ENCODE measurements at places on chromosomes 3 and 15.
A peak's percentile ranks its signal among the peaks of the same experiment; 100 is the strongest.

DNA sequence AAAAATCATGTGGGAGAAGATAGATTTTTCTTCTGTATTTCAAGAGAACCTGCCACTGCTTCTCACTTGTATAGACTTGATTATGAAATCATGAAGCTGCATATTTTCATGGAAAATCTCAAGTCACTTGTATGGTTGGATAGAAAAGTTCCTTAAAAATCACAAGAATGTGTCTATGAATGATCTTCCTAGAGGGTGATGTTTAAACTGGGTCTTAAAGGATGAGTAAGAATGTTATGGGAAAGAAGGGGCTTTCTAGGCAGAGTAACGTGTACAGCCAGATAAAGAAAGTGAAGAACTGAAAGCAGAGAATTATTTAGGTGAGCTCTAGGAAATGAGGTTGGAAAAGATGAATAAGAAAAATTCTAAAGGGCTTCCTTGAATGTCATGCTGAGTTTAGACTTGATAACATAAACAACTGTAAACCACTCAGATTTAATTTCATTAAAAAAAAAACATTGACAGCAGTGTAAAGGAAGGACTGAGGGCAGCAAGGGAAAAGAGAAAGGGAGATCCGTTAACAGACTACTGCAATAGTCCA is 5.0 kb downstream of the CD47 start:
- DNase-seq: no peak

GRCh38 chr3:62708638-62709373 is 166.4 kb downstream of the CADPS start:
- DNase-seq: no peak

GRCh38 chr3:144763878-144764454 is 792.3 kb downstream of the DIPK2A start:
- DNase-seq: no peak

GRCh38 chr3:142993958-142994442 is 7.4 kb upstream of the U2SURP start:
- peak; percentile 54 for DNase-seq

- no peak for DNase-seq
Observed at GRCh38 chr3:115638241-115638640, 14.9 kb downstream of the GAP43 start.

DNA sequence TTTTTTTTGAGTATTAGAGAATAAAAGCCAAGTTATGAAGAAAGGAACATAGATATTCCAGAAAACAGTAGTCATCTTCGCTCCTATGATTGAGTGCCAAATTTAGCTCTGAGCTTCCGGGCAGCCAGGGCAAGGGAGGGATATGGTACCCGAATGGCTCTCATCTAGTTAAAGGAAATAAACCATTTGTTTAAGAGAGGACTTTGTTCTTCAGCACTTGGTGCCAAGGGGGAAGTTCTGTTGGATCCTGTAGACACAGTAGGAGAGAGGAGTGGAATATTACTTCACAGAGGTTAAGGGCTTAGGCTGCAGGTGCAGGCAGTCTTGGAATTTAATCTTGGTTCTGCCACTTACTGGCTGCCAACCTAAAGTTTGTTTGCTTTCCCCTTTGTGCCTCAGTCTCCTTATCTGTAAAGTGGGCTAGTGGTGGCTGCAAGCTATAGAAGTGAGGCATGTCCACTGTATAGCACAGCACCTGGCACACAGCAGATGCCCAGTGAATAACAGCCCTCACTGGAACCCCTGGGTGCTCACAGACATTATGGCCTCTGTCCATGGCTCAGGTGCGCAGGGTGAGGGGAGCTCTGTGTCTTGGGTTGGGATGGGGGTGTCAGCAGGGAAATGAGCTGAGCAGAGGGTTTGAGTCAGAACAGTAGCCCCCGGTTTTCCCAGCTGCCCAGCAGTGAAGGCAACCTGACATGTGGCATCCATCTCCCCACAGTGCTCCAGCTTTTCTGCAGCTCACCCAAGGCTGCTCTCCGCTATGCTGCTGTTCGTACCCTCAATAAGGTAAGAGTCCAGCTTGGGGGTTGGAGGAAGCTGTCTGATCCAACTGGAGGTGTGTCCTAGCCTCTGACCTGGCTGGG is 10.4 kb downstream of the COPG1 start:
- no peak for DNase-seq

DNA sequence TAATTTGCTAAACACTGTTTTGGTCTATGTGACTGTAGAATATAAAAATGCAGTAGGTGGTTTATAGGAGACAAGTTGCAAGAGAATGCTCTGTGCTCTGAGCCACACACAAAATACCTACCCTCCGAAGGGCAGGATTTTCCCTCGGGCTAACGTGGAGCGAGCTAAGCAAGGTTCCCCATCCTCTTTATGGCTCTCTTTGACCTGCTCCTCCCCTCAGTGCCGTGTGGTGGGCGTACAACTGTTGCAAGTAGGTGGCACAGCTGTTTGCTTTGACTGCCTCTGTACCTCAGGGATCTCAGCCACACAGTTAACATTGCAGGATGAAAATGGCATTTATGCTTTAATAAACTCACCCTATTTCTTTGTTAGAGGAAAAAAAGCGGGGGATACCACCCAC is 339.1 kb downstream of the SATB1 start:
- DNase-seq: no peak

GRCh38 chr3:58299075-58299474 is 7.0 kb upstream of the RPP14 start:
- no peak for DNase-seq

DNA sequence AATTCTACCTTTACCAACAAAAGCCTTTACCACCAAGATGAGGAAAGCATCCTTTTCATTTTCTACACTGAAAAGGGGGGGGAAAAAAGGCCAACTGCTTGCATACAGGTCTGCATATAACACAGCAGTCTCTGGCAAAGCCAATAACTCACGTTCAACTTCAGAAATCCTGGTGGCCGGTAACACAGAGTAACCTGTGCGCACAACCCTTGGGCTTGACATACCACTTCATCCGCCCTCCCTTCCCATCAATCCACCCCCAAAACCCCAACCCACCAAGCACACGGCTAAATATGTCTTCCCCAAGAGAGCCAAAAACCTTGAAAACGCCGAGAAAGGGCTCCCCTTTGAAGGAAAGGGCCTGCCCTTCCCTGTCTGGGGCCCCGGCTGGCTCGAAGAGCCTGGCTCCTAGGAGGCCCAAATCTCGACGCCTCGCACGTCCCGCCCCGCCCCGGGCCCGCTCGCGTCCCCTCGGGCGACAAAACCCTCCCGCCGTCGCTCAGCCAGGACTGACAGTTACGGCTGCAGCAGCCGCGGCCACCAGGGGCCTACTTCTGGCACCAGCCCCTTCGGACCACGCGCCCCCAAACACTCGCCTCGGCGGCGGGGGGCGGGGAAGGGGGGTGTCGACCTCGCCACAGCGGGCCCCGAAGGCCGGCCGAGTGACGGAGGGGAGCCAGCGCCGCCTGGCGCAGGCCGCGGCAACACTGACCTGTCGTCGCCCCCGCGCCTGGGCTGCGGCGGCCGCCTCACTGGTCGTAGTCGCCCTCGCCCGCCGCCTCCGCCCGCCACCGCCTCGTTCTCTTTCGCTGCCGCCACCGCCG is 835 bp downstream of the UBE3A start:
- peak; percentile 29 for DNase-seq

- no peak for DNase-seq
Observed at GRCh38 chr3:142944342-142944741, 19.1 kb downstream of the PAQR9 start.

- no peak for DNase-seq
Observed at GRCh38 chr15:53618461-53618860, 141.0 kb downstream of the WDR72 start.

- no peak for DNase-seq
Observed at GRCh38 chr3:195803289-195803908, 8.3 kb downstream of the MUC4 start.

DNA sequence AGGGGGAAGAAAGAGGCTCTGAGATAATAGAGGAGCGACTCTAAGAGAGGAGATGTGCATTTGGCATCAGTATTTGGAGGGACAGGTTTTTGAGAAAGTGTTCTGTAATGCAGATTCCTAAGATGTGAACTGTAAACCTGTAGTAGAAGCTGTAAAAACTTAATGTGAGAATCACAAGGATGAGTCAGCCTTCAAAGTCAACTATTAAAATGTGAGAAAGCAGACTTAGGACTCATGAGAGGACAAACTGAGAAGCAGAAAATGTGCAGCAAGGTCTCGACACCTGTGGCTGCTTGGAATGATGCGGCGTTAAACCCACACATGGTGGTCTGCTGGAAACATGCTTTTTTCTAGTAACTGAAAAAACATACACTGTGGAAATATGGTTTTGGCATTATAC is 36.0 kb downstream of the USP13 start:
- no peak for DNase-seq

GRCh38 chr3:17190353-17191078 is 305.8 kb downstream of the PLCL2 start:
- no peak for DNase-seq

- DNase-seq: no peak
Observed at GRCh38 chr15:38470816-38471215, 16.9 kb downstream of the FAM98B start.

GRCh38 chr15:88874684-88875083 is 20.7 kb downstream of the HAPLN3 start:
- no peak for DNase-seq

DNA sequence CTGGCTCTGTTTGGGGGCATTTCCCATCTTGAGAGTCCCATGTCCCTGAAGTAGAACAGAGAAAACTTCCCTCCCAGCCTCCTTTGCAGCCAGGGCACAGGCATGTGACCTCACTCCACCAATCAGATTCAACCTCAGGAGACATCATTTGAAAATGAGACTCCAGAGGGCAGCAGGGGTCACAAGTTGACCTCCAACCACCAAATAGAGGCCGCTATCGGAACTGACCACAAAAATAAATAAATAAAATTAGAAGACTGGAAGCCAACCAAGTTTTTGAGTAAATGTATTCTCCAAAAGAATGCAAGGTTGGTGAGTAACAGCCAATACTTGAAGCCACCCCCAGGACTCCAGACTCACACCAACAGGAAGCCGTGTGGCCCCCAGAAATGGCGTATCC is 106.5 kb downstream of the CHSY1 start:
- DNase-seq: no peak

GRCh38 chr3:156543043-156543555 is 11.8 kb downstream of the SSR3 start:
- DNase-seq: no peak

- DNase-seq: no peak
Observed at GRCh38 chr15:60400944-60401343, 3.2 kb upstream of the ANXA2 start.

GRCh38 chr15:34699968-34700640 is 54.7 kb downstream of the GJD2 start:
- no peak for DNase-seq

GRCh38 chr15:35061825-35062737 is 23.0 kb downstream of the NANOGP8 start:
- no peak for DNase-seq

DNA sequence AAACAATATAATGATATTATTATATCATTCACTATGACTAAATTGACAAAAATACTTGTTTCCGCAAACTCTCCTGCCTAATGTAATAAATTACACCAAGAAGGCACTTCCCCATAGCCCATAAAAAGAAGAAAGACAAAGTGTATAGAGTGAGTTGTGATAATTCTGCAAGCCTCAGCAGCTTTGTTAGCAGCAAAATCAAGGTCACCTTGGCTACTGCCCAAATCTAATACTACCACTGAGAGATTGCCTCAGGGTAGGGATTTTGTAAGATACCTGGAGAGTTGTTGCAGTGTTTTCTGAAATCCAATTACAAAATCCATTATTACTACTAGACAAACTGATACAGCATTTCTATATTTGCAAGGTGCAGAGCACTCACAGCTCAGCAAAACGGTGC is 503.5 kb downstream of the FGF12 start:
- DNase-seq: no peak

GRCh38 chr3:6362406-6362805 is 498.5 kb upstream of the GRM7 start:
- no peak for DNase-seq

DNA sequence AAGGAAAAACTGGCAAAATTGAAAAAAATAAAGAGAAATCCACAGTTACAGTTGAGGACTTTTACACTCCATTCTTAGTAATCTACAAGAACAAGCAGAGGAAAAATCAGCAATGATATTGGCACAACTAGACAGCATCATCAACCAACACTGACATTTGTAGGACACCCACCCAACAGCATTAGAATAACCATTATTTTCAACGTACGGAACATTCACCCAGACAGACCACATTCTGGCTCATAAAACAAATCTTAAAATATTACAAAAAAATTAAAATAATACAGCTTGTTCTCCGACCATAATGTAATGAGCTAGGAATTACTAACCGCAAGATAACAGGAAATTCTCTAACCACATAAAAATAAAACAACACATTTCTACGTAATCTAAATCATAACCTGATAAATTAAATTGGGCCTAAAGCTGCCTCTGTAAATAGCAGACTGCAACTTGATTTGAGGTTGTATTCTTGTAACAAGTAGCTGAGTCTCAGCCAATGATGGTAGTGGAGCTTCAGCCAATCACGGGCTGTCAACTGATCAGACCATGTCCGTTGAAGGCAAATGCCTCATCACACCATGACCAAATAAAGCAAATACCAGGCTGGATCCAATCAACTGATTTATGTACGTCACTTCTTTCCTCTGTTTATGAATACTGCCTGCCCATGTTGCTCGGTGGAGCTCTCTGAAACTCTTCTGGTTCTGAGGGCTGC is 9.2 kb downstream of the PLSCR4 start:
- DNase-seq: no peak

GRCh38 chr3:150830094-150830681 is 67.2 kb upstream of the SIAH2 start:
- DNase-seq: no peak

DNA sequence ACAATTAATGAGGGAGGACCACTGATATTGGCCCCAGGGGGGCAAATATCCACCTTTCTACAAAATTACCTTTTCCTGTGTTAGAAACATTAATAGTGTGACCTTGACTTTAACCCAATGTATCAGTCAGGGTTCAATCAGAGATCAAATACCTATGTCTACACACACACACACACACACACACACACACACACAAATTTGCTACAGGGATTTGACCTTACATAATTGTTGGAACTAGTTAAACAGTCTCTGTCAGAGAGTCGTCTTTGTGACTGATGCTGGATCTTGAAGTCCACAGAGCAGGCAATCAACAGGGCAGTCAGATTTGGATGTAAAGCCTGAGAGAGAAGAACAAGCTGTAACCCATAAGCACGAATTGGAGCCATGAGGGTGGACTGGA is 32.5 kb downstream of the TM4SF4 start:
- no peak for DNase-seq

- no peak for DNase-seq
Observed at GRCh38 chr3:194606941-194607340, 26.3 kb downstream of the TMEM44 start.

- no peak for DNase-seq
Observed at GRCh38 chr3:186589121-186589520, 18.6 kb downstream of the DNAJB11 start.
